ENCODE measurements at places on chromosomes 12 and 14.

GRCh38 chr12:2198005-2198501, 145.3 kb downstream of the CACNA1C start:
- no peak for DNase-seq

DNA sequence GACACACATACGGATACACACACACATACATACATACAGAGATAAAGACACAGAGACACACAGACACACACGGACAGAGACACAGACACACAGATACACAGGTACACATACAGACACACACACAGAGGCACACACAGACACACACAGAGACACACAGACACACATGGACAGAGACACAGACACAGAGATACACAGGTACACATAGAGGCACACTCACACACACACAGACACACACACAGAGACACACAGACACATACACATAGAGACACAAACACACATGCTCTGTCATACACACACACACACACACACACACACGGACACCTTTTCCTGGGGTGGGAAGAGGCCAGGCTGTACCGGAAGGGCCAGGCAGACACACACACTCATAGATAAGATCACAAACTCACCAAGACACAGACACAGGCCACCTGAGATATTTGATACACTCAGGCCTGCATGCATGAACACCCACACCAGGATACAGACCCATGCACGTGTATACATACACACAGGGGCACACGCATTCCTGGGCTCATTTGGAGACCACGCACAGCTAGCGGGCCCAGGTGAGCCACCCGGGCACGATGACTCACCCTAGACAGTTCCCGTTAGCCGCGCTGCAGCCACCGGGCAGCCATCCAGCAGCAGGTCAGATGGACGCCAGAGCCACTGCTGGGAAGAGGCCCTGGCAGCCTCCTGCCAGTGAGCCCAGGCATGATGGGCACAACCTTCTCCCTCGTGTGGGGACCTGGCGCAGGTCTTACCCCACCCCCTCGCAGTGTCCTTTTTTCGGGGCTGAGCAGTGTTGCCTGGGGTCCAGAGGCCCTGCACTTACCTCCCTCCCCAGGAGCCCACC, 1.8 kb upstream of the AHNAK2 start:
- no peak for DNase-seq

DNA sequence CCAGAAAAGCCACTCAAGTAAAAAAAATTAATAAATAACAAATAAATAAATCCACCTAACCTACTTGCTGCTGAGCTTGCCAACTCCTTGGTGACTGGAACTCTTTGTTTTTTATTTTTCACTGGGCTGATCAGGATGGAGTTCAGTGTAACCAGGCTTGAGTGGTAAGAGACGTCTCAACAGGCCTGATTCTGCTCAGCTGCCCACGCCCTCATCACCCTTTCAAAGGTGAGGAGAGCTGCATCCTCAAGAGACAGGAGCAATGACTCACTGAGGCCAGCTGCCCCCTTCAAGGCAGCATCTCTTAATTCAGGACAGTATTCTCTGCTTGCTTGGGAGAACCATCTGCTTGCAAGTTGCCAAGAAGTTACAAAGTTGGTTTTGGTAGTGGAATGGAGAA, 111.9 kb upstream of the CPM start:
- no peak for DNase-seq

DNA sequence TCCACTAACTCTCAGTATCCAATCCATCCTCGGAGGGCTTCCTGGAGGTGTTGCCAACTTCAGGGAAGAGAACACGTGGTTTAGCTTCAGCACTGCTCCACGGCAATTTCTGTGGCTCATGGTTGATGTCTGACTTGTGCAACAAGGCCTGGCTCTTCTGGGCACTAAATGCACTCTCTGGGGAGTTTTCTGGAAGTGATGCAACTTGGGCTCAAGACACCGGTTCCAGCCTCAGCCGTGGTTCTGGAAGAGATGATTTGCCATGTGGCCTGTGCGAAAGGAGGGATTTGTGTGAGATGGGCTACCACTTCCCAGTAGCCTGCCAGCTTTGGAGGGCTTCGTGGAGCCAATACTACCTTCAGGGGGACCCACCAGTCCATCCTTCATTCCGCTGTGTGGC, 118.6 kb upstream of the RTL1 start:
- no peak for DNase-seq

DNA sequence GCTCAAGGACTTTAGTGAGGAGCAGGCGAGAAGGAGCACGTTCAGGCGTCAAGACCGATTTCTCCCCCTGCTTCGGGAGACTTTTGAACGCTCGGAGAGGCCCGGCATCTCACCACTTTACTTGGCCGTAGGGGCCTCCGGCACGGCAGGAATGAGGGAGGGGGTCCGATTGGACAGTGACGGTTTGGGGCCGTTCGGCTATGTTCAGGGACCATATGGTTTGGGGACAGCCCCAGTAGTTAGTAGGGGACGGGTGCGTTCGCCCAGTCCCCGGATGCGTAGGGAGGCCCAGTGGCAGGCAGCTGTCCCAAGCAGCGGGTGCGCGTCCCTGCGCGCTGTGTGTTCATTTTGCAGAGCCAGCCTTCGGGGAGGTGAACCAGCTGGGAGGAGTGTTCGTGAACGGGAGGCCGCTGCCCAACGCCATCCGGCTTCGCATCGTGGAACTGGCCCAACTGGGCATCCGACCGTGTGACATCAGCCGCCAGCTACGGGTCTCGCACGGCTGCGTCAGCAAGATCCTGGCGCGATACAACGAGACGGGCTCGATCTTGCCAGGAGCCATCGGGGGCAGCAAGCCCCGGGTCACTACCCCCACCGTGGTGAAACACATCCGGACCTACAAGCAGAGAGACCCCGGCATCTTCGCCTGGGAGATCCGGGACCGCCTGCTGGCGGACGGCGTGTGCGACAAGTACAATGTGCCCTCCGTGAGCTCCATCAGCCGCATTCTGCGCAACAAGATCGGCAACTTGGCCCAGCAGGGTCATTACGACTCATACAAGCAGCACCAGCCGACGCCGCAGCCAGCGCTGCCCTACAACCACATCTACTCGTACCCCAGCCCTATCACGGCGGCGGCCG, 1.1 kb downstream of the PAX9 start:
- no peak for DNase-seq

GRCh38 chr14:39265033-39265432, 31.3 kb downstream of the MIA2 start:
- no peak for DNase-seq

- DNase-seq: no peak
Observed at GRCh38 chr12:124620606-124621295, 53.3 kb upstream of the NCOR2 start.

DNA sequence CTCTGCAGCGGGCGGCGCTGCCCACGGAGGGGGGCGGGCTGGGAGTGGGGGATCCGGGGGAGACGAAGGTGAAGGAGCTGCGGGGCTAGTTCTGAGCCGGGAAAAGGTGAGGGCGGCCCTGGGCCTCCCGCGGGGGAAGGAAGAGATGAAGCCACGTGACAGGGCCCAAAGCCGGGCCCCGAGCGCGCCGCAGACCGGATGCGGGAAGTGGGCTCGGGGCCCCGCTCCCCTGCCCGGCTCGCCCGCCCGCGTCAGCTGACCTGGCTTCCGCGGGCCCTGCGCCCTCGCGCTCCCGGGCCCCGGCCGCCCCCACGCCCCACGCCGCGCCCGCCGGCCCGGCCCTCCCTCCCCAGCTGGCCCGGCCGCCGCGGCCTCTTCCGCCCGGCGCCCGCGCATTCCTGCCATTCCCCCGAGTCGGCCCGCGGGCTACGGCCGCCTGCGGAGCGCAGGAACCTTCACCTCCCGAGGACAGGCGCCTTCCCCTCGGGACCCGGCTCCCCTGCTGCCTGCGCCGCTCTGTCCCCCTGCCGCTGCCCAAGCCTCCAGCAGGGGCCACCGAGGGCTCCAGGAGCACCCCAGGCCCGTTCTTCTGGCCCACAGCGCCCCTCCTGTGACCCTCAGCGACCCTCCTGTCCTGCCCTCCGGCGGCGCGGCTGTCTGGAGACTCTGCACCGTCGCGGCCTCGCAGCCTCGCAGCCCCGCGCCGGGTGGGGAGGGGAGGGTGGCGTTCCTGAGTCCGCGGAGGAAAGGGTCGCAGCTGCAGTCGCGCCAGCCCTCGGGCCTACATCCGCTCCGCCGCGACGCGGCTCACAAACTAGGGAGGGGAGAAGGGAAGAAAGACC, 20.4 kb downstream of the NINJ2 start:
- DNase-seq: no peak

- no peak for DNase-seq
Observed at GRCh38 chr12:89251342-89252271, 100.7 kb downstream of the DUSP6 start.

DNA sequence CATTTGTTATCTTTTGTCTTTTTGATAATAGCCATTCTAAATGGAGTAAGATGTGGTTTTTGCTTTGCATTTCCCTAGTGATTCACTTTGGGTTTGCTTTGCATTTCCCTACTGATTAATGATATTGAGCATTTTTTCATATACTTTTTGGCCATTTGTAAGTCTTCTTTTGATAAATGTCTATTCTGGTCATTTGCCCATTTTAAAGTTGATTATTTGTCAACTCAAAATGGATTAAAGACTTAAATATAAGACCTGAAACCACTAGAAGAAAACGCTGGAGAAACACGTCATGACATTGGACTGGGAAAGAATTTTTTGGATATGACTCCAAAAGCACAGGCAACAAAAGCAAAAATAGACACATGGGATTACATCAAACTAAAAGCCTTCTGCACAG, 148.0 kb downstream of the APAF1 start:
- no peak for DNase-seq
